ENCODE measurements at places on chromosomes 4 and X.
A peak's percentile ranks its signal among the peaks of the same experiment; 100 is the strongest.

DNA sequence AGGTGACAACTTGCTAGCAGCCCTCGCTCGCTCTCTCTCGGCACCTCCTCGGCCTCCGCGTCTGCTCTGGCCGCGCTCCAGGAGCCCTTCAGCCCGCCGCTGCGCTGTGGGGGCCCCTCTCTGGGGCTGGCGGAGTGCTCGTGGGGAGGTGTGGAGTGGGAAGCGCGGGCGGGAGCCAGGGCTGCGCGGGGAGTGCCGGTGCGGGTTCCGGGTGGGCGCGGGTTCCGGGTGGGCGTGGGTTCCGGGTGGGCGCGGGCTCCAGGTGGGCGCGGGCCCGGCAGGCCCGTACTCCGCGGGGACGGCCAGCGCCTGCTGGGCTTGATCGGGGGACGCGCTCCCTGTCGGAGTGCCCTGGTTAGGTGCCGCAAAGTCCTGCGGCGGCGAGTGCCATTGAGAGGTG lies 384.3 kb downstream of the GPM6A start:
- no peak for DNase-seq

- DNase-seq, result no peak
Observed at GRCh38 chr4:123352240-123352945, 44.2 kb upstream of the SPRY1 start.

- no peak for DNase-seq
Observed at GRCh38 chr4:127141856-127142255, 490.9 kb upstream of the INTU start.

DNA sequence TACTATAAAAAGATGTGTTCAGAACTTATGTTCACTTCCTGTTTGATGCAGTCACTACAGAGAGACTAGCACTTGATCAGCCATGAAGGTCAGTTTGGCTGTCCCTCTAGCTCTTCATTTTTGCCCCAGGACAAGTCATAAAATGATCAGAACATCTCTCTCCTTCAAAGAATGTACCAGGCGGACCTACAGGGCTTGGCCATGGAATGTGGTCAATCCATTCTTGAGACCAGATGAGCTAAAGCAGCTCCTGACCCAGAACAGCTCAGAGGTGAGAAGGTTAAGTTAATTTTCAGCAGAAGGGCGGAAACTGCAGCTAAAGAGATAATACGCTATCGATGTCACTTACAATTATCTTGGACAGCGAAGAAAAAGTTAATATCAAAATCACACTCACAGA lies 49.2 kb upstream of the TAB3 start:
- no peak for DNase-seq

- no peak for DNase-seq
Observed at GRCh38 chr4:150082241-150082640, 4.0 kb downstream of the DCLK2 start.

GRCh38 chr4:162046135-162046534 lies 117.7 kb downstream of the FSTL5 start:
- no peak for DNase-seq

DNA sequence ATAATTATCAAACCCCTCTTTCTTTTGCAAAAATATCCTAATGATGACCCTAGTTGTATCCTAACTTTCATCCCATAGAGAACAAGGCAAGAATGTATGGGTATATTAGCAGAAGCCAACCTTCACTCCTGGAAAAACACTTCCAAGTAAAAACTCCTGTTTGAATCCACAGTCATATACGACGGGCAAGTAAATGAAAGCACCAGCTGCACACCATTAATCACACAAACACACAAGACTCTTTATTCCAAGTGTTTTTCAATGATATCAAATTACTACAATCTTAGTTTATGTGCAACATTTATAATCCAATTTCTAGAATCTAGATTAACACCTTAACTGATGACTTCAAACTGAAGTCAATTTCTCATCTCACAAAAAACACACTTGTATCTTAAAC lies 22.9 kb downstream of the ACSL4 start:
- DNase-seq, result no peak

DNA sequence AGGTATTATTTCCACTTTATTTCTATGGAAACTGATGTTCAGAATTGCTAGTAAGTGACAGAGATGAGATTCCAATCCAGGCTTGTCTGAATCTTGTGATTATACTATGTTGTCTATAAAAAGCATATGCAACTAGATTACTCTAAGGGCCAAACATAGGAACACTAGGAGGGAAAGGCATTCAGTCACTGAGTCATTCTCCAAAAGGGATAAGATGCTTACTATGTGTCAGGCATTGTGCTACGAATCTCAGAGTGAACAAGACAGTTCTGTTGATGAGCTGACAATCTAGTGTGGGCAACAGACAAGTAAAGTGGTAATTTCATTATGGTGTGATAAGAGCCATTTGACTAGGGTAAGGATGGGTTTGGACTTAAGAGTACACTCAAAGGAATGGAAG lies 77.2 kb downstream of the RASL11B start:
- no peak for DNase-seq

GRCh38 chr4:105556206-105556605 lies 3.8 kb downstream of the ARHGEF38 start:
- DNase-seq, result no peak

- no peak for DNase-seq
Observed at GRCh38 chrX:11241720-11242119, 51.5 kb upstream of the AMELX start.

GRCh38 chr4:8558080-8558960 lies 21.9 kb upstream of the GPR78 start:
- no peak for DNase-seq

DNA sequence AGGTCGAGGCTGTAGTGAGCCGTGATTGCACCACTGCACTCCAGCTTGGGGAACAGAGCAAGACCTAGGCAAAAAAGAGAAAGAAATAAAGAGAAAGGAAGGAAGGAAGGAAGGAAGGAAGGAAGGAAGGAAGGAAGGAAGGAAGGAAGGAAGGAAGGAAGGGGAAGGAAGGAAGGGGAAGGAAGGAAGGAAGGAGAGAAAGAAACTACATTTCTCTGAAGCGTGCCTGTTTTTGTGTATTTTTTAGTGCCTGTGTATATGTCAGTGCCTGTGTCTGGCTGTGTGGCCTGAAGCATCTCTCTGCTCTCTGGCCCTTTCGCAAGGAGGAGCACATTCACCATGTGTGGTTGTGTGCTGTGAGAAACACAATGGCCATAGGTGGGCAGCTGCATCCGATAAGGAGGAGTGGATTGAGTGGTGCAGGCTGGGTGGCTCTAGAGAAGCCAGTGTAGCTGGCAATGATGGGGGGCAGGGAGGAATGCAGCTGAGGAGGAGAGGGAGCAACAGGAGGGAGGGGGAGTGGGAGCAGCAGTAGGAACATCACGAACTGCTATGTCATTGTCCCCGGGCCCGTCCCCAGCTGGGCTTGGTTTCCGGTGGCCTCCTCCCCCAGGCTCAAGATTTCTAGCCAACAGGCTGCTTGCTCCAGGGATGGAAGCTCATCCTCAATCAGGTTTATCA lies 11.4 kb downstream of the SYN1 start:
- peak; percentile 2 for DNase-seq

- DNase-seq, result no peak
Observed at GRCh38 chr4:2095236-2096072, 36.3 kb downstream of the NAT8L start.

DNA sequence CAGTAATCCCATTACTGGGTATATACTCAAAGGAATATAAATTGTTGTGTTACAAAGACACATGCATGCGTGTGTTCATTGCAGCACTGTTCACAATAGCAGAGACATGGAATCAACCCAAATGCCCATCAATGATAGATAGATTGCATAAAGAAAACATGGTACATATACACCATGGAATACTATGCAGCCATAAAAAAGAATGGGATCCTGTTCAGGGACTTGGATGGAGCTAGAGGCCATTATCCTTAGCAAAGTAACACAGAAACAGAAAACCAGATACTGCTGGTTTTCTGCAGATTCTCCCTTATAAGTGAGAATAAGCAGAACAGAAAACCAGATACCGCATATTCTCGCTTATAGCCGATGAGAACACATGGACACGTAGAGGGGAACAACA lies 43.5 kb downstream of the FAM193A start:
- no peak for DNase-seq

DNA sequence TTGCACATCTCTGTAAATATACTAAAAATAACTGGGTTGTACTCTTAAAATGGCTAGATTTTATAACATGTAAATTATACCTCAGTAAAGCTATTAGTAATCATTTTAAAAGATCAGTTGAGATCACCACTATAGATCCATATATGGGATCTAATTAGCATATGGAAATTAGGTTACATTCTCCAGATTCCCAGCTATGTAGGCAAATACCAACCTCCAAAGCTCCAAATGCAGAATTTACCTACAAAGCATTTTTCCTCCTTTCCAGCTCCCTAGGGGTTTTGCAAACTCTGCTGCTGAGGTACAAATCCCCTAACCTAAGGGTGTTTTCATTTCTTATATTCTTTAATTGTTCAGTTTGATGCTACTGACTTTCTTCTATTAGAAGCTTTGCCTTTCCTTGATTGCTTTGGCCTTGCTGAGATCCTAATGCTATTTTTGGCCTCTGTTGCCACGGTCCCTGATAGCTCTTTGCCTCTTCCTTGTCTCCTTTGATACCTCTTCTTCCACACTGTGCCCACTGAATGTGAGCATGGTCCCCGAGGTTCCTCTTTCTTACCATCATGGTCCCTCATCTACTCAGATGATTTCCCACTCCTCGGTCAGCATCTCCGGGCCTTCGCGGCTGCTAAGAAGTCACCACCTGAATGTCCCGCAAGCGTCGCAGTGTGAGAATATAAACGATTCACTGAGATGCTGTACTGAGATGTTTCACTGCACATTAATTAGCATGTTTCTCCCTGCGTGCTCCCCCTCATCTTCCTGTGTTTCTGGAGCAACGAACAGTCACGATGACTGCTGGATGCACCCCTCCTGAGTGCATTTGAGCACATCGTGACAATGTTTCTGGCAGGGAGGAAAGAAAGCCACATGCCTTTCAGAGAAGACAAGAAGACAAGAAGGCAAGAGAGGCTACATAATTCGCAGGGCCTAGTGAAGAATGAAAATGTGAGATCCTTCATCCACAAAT lies 23.8 kb downstream of the ENPP6 start:
- DNase-seq, result no peak

DNA sequence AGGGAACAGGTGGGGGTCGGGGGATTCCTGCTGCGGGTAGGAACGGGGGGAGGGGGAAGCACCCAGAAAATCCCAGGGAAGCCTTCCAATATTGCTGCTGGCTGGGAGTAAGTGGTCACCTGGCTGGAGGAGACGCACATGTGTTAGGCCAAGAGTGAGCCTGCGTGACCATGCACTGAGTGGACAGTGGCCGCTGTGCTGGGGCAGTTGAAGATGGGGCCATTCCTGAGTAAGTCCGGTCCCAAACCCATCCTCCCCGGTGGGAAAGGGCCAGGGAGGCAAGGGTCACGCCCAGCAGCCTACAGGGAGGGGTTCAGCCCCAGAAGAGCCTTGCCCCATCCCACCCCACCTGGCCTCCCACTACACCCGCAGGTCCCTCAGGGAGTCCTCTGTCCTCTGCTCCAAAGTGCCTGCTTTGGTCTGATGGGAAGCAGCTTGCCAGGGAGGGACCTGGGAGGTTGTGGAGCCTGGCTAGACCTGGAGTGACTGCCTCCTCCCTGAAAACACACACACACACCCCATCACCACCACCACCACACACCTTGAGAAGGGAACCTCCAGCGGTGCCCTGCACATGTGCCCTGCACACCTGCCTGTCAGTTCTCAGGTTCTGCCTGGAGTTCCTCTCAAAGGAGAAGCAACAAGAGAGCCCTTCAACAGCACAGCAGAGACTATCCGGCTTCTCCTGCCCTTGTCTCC lies 6.1 kb downstream of the L1CAM start:
- DNase-seq, result no peak

- DNase-seq, result no peak
Observed at GRCh38 chr4:80017125-80017854, 55.7 kb downstream of the ANTXR2 start.

- no peak for DNase-seq
Observed at GRCh38 chr4:136731025-136731424, 801.3 kb downstream of the PCDH18 start.

DNA sequence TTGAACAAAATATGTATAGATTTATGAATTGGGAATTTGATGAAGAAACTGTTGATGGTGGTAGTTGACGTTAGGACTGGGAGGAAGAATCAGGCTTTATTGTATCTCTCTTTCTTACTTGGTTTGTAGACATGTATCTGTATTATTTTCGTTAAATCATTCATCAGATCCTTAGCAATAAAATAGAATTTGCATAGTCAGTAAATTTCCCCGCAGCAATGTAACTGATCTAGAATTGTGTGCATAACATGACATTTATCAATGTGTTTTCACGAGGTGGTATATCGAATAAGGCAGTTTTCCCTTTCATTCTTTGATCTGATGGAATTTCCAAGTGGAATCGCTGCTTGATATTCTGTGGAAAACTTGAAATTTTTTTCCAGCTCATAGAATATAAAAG lies 308.8 kb downstream of the SPRY1 start:
- no peak for DNase-seq

DNA sequence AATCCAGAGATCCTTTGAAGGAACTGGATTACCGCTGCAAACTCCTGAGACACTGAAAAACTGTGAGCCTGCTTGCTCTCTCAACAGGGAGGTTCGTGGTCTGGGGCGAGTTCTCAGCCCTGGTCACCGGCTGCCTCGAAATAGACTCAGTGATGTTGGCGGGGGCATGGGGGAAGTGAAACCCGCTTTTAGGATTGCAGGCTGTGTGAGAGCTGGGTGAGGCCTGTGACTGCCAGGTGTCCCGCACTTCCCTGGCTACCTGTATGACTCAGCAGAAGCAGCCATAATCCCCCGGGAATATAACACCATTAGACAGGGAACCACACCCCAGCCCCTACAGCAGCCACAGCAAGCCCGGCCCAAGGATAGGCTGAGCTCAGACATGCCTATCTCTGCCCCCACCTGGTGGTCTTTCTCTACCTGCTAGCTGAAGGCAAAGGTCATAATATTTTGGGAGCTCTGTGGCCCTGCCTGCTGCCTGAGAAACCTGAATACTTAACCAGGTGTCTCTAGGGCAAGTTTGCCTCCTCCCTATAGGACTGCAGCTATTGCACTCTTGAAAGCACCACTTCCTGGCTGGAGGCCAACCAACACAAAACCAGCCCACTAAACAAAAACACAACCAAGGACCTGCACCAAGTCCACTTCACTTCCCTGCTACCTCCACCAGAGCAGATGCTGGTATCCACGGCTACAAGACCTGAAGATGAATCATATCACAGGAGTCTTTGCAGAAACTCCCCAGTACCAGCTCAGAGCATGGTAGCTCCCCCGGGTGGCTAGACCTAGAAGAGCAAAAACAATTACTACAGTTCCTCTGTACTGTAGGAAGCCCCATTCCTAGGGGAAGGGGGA lies 202.0 kb downstream of the RRAGB start:
- no peak for DNase-seq

DNA sequence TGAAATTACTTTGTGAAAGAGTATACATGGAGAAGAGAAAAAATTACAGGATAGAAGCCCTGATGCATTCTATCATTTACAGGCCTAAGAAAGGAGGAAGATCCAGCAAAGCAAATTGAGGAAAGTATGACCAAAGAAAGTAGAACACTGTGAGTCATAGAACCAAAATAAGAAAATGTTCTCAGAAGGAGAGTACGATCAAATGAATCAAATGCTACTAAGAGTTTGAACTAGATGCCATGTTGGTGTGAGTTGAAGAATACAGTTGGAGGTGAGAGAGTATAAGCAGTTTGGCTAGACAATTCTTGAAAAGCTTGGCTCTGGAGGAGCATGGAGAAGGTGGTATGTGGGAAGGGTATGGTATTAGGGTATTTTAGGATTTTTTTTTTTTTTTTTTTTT lies 161.8 kb downstream of the RPA4 start:
- no peak for DNase-seq

Measured in right kidney (tissue), 9 donors.